NCI-H146 (cell line): ENCODE measurements at places on chromosomes 7 and 10.

DNA sequence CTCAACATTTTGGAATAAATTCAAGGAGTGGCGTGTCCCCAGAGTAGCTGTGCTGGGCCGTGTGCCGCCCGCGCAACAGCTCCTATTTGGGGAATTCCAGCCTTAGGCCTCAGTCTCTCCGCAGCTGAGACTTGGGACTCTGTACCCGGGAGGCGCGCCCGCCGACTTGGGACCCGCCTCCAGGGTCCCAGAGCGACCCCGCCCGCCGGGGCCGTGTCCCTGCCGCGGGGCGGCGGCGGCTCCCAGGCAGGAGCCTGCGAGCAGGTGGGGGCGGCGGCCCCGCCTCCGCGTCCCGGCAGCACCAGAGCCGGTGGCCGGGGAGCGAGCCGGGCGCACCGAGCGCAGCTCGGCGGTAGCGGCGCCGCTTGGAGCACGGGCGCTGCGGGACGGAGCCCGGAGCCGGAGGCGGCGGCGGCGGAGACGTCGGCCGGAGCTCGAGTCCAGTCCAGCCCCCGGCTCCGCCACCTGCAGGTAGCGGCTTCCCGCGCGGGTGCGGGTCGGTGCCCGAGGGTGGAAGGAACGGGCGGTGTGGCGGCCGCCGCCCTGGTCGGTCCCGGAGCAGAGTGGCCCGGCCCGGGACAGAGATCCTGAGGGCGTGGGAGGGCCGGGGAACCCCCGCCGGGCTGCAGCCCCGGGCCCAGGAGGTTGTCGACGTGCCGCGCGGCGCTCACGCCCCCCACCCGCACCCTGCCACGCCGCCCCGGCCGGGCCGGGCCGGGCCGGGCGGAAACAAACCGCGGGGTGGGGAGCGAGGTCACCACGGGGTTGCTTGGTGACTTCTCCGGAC lies at the start of gene WIPF3:
Gene WIPF3, plus strand, starts transcription at position 301 of the 787 bp plus-strand sequence. CDS start 28,217 bp downstream, outside the sequence.
- peak; percentile 49 for DNase-seq

- no peak for DNase-seq
Measured at GRCh38 chr10:104540181-104540580, 100.9 kb upstream of the SORCS3 start.

- DNase-seq, result no peak
Measured at GRCh38 chr7:66507764-66508296, 120.9 kb upstream of the KCTD7 start.

DNA sequence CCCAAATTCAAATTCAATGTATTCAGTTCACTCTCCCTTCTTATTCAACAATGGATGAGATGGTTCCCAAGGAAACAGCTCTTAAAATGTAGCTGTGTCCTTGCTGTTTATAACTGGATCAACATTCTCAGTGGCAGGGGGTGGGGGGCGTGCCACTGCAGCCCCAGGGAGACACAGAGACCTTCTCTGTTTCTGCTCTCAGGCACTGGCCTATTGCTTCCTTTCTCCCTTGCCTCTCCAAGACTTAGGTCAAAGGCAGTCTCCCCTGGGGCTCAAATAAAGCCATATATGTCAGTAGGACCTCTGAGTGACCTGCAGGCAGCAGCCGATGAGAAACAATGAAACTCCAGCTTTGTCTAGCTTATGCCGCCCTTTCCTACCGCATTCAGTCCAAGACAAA lies 20.7 kb downstream of the VSTM4 start:
- no peak for DNase-seq

DNA sequence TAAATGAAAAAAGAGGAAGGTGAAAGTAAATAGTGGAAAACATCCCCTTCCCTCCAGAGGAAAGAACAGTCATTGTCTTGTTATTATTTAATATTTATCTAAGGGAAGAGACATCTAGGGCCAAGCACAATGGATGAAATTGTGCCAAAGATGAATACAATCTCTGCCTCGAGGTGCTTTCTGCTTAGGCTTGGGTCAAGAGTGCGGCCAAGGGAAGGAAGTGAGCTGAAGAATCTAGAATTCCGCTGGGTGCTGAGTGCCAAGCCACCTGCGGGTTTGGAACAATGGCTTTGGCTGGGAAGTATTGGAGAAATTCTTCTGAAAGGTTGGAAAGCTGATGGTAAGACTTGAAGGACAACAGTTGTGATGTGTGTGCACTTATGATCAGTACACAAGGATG lies 531.3 kb upstream of the FZD8 start:
- DNase-seq, result no peak

GRCh38 chr7:155804897-155805825 lies 7.1 kb downstream of the SHH start:
- no peak for DNase-seq
